OCI-M1 (cell line): ENCODE measurements at places on chromosomes 16 and 17.

DNA sequence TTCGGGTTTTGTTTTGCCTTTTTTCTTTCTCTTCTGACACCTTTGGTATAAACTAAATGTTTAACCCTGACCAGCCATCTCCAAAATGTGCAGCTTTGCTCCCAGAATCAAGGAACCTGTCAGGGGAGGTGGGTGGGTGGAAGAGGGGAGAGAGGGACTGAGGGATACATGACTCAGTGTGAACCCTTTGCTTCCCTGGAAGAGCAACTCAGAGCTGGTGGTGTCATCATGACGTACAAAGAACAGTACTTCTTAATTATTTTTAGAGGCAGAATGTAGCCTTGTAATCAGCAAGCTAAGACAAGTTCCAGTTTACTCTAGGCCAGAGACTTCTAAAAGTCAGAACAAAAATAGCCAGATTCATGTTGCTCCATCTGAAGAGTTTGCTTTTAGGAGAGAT, 119.6 kb upstream of the HAS3 start:
- no peak for DNase-seq

DNA sequence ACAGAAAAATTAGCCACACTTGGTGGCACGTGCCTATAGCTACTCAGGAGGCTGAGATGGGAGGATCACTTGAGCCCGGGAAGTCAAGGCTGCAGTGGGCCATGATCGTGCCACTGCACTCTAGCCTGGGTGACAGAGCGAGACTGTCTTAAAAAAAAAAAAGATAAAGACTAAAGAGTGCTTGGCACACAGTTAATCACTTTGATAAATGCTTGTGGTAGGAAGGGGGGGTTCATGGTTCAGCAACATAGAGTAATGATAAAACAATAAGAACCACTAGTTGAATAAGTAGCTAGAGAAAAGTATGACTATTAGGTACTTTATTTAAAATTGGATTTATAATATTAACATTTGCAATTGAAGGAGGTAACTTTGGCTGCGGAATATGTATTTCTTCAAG, 43.3 kb downstream of the USP32 start:
- no peak for DNase-seq

DNA sequence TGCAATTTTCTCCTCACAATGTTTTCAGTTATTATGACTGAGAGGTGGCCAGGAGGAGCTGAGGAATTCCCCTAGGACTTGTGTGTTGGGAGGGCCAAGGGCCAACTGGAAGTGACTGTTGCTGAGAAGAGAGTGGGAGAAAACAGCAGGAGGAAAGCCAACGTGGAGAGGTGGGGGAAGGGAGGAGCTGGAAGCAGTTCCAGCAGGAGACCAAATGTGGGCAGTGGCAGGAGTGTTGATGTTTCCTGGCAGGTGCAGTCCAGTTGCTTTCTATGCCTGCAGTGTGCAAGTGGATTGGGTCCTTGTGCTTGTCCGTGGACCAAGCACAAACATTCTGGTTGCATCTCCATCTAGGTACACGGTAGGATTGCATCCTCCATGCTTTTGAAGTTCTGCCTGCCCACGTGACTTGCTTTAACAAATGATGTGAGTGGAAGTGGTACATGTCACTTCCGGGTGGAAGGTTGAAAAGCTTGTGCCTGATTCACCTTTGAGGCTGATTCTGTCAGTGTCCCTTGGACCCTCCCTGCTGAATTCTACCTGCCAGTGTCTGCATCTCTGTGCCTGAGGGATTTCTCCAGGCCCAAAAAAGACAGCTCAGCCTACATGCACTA, 54.7 kb upstream of the CRHR1 start:
- no peak for DNase-seq

GRCh38 chr16:75983741-75984381, 257.6 kb upstream of the CPHXL start:
- no peak for DNase-seq

- DNase-seq = no peak
Measured at GRCh38 chr16:66469291-66469946, 42.3 kb downstream of the BEAN1 start.

DNA sequence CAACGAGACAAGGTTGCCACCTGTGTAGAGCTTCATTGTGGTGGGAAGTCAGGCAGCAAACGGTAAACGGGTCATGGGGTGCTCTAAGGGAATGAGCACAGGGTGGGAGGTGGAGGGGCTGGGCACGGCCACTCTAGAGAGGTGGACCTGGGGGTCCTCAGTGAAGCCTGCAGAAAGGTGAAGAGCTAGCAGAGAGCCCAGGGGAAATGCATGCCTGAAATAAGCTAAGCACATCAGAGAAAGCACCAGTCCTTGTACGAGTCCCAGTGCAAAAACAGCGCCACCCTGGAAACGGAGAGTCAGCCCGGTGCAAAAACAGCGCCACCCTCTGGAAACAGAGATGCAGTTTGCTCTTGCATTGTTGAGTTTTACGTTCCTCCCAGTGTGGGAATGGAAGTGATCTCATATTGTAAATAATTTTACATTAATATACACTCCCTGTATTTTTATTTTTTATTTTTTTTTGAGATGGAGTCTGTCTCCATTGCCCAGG, 65.0 kb downstream of the TBC1D16 start:
- DNase-seq = peak; percentile 87

DNA sequence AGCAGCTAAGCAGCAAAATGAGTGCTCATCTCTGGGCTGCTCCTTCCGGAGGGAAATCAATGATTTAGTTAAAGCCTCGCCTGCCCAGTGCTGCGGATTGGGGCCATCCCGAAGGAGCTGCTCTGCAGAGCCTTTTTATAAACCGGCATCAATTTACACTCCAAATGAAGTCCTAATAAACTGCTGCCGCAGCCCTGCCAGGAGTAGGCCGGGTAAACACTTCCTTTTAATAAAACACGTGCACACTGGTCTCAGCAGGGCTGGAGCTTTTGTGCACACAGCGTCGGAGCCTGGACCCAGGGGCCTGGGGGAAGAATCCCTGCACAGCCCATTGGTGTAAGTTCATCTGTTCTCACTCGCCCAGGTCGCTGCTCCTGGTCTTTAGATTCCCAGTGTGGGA, 79.6 kb upstream of the HS3ST2 start:
- DNase-seq = no peak

DNA sequence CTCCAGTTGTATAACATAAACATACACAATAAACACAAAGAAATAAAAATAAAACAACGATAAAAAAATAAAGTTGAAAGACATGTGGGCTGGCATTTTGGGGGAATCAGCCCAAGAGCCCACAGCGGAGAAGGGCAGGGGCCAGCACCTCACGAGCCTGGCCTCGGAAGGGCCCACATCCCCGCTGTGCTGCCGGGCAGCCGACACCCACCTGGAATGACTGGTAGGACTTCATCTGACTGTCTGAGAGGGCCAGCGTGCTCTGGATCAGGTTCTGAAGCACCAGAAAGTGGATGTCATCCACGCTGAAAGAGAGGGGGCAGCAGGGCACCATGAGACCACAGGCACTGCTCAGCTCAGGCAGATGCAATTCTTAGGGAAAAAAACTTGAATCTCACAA, 73.5 kb downstream of the GTF3C1 start:
- DNase-seq = no peak

- DNase-seq = no peak
Measured at GRCh38 chr17:48122665-48123045, 15.1 kb downstream of the SNX11 start.

- DNase-seq = peak; percentile 80
Measured at GRCh38 chr17:32349503-32349853, 479 bp upstream of the ZNF207 start.

DNA sequence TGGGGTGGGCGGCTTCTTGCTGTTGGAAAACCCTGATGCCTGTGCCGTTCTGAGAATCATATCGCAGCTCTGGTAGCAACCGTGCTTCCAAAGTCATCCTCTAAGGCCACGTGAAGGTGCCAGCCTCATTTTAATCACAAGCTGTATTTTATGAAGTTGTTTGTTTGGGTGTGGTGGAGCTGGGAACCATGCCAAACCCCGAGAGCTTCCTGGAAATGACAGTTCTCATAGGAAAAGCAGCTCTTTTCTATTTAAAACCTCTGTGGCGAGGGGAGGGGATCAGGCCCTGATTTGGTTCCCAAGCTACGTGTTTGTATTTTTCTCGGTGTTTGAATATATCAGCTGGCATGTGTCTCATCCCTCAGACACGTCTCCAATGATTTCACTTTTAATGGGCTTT, 21.7 kb downstream of the KNOP1 start:
- peak; percentile 88 for DNase-seq

DNA sequence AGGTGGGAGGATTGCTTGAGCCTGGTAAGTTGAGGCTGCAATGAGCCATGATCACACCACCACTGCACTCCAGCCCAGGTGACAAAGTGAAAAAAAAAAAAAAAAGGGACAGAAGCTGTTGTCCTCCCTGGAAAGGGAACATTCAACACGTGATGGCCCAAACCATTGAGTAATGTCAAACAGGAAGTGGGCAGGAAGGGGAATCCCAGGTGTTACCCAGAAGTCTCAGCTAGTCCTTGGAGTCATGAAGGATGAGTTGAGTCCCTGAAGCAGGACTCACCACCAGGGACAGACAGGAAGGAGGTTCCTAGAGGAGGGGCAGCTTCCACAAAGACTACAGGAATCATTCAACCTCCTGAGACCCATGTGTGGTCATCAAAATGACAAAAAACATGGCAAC, 19.8 kb upstream of the CMIP start:
- peak; percentile 46 for DNase-seq

GRCh38 chr16:83737729-83738354, 69.9 kb upstream of the HSBP1 start:
- no peak for DNase-seq

GRCh38 chr16:60882816-60883215, 1153.4 kb downstream of the CDH8 start:
- DNase-seq = no peak

- DNase-seq = no peak
Measured at GRCh38 chr16:50500171-50500874, 47.9 kb upstream of the NKD1 start.

- DNase-seq = no peak
Measured at GRCh38 chr16:83615953-83616350, 191.8 kb upstream of the HSBP1 start.

- DNase-seq = no peak
Measured at GRCh38 chr16:23395732-23396131, 57.3 kb downstream of the COG7 start.

DNA sequence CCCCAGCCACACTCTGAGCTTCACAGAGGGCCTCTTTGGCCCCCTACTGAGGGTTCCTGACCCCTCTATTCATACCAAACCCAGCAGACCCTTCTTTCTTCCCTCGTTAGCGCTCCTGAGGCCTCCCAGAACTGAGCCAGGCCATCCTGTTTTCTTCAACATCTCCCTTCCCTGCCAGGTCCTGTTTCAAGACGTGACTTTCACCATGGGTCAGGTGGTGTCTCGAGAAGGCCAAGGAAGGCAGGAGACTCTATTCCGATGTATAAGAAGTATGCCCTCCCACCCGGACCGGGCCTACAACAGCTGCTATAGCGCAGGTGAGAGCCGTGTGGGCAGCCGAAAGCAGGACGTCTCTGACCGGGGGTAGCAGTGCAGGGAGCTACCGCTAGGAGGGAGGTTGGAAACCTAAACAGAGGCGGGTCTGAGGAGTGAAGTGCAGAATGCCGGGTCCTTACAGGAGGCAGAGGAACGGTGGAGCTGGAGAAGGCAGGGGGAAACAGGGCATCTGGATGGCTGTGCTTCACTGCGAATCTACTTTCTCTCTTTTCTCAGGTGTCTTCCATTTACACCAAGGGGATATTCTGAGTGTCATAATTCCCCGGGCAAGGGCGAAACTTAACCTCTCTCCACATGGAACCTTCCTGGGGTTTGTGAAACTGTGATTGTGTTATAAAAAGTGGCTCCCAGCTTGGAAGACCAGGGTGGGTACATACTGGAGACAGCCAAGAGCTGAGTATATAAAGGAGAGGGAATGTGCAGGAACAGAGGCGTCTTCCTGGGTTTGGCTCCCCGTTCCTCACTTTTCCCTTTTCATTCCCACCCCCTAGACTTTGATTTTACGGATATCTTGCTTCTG, 1.3 kb upstream of the SENP3 start:
- DNase-seq = peak; percentile 41

GRCh38 chr17:65194670-65195334, 57.6 kb downstream of the RGS9 start:
- no peak for DNase-seq

DNA sequence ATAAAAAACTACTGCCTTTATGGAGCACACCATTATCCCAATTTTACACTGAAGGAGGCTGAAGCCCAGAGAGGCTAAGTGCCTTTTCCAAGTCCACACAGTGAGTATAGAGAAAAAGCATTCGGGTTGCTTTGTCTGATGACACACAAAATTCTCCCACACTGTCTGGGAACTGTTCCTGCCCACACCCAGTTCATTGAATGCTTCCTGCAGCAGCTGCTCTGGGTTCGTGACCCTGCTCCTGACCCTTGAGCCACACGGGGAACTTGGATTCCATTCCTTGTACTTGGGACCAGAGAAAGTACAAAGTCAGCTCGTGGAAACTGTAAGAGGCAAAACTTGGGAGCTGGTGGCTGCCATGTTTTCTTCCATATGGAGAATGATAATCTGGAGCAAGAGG, 57.9 kb downstream of the AKAP1 start:
- DNase-seq = no peak

GRCh38 chr17:6011206-6011605, 59.0 kb upstream of the WSCD1 start:
- no peak for DNase-seq

DNA sequence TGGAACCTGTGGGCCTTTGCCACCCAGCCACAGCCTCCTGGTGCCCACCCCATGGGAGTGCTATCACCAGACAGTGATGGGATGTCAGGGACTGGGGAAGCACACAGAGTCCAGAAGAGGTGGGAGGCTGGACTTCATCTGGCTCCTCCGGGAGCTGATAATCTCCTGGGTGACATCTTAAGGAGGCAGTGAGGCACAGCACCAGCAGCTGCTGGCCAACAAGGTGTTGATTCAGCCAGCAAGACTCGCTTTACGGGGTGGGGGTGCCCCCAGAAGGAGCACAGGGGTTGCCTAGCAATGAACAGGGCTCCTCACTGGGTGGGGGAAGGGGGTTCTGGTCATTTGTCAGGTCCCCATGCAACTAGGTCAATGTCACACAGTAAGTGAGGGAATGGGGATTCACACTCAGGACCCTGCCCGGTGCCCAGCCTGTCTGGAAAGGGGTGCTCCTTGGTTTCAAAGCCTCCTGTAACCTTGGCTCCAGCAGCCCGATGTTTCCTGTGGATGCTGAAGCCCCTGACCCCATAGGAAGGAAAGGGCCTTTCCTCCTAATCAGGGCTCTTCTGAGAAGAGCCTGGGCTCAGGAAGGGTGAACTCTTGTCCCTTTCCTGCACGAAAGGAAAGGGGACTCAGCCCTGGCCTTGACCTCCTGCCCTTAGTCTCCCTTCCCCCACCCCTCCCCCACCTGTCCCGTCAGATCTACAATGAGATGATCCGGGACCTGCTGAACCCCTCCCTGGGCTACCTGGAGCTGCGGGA, 17.7 kb downstream of the KIF19 start:
- no peak for DNase-seq

GRCh38 chr17:4679658-4680057, 24.3 kb downstream of the PELP1 start:
- no peak for DNase-seq
